ENCODE measurements at places on chromosomes 5 and 9.

- DNase-seq, result no peak
These were observed 32.8 kb upstream of the DAP start for GRCh38 chr5:10793785-10794184.

DNA sequence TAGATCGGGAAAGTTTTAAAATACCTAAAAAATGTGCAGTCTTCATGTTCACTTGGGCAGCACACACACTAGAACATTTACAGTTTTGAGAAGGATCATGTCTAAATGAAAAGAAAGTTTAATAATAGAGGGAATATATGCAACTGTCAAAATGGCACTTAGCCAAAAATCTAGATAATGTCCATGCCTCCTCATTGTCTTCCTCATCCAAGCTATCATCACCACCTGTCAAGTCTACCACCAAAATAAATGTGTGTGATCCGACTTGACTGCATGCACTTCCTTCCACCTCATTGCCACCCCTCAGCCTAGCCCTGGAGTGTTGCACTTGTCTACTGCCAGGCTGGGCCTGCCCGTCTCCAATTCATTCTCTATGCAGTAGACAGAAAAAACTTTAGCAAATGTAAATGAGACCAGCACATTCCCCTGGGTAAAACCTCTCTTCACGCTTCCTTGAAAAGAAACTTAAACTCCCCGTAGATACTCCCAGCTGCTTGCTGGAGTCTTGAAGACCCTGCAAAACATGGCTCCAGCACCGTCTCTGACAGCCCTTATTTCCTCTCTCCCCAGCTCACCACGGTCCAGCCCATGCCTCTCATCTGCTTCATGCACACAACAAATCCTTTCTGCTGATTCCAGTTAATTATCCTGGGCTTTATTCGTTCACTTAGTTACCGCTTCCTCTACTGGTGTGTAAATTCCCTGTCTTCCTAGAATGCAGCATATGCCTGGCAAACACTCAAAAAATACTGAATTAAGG lies 66.9 kb downstream of the FANCC start:
- DNase-seq, result no peak

- DNase-seq, result no peak
These were observed 116.7 kb upstream of the RGMB start for GRCh38 chr5:98656796-98657195.

- no peak for DNase-seq
These were observed 583.5 kb upstream of the TUSC1 start for GRCh38 chr9:26261503-26262330.

GRCh38 chr5:115260248-115260647 lies 2.4 kb downstream of the PGGT1B start:
- no peak for DNase-seq

DNA sequence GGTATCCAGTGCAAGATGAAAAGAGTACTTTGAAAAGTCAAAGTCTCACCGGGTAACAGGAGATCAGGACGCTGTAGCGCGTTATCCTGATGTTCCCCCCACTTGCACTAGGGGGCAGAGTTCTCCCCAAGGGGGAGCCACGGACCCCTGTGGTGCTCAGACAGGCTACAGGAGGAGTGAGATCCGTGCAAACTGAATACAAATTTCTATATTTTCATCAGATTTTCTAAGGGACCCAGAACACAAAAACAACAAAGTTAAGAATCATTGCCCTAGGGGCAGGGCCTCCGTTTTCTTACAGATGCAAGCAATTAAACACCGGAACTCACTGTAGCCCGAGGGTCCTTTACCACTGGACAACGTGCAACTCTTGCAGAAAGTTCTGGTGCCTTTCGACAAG lies 2.0 kb downstream of the MYO10 start:
- no peak for DNase-seq

DNA sequence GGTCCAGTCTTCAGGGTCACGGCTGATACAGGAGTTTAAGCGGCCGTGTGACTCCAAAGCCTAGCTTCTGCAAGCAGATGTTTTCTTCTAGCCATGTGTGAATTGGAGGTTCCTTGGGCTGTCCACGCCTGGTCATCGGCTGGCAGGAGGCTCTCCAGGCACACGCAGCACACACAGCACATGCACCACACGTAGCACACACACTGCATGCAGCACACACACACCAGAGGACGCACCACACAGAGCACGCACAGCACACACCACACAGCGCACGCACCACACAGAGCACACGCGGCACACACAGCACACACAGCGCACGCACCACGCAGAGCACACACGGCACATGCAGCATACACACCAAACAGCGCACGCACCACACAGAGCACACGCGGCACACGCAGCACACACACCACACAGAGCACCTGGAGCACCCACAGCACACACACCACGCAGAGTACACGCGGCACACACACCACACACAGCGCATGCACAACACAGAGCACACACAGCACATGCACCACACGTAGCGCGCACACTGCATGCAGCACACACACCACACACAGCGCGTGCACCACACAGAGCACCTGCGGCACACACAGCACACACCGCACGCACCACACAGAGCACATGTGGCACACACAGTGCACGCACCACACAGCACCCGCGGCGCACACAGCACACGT lies 234.3 kb downstream of the FANCC start:
- DNase-seq, result no peak

- no peak for DNase-seq
These were observed 78.8 kb downstream of the HRH2 start for GRCh38 chr5:175736652-175737051.

- no peak for DNase-seq
These were observed 224.1 kb upstream of the RASEF start for GRCh38 chr9:83287021-83287420.

- no peak for DNase-seq
These were observed 514.4 kb downstream of the DMAC1 start for GRCh38 chr9:7285199-7285598.

- no peak for DNase-seq
These were observed 452.0 kb upstream of the ZNF608 start for GRCh38 chr5:125198270-125198974.

GRCh38 chr9:112174222-112174964 lies 704 bp downstream of the SUSD1 start:
- DNase-seq, result peak; percentile 39

DNA sequence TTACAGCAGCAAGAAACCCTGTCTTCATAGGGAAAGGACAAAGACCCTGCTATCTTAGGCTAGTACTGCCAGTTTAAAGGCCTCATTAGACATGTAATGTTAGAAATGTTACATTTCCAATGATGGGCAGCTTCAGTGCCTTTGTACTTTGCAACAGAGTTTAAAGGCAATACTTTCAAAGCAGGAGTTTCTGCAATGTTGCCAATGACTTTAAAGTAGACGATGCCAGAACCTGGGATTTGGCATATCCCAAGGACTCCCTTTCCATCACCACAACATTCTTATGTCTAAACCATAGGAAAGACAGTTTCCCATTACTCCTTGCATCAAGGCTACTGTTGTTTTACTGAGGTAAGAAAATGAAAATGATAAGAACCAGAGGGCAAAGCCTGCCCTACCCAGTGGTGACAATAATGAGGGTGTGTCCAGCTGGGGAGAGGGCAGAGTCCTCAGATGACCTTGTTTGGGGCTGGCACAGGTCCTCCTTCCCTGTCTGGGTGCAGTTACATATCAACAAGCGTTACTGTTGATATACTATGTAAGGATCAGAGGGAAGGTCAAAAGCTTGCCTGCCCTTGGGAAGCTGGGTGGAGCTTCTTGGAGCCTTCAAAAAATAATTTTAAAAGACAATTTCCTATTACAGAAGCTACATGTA lies 27.5 kb upstream of the MLANA start:
- no peak for DNase-seq

DNA sequence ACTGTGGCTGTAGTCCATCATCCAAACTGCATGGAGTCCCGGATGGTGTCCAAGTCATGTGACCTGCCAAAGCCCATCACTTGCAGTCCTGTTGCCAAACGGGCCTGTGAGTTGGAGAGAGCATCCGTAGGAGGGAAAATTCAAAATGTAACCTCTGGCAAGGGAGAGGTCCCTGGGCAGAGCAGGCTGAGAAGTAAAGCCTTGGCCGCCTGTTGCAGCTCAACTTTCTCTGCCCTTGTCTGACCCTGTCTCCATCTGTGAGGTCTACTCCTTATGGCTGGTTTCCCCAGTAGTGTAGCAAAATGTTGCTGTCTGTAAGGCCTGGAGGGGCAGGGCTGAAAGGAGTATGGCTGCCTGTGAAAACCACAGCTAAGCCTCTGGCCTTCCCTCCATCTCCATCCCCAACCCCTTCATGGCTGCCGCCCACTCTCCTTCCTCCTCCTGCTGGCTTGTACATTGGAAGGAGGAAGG lies 163.5 kb downstream of the SEMA6A start:
- no peak for DNase-seq

- DNase-seq, result no peak
These were observed 520.3 kb downstream of the CDH9 start for GRCh38 chr5:26518065-26518464.

DNA sequence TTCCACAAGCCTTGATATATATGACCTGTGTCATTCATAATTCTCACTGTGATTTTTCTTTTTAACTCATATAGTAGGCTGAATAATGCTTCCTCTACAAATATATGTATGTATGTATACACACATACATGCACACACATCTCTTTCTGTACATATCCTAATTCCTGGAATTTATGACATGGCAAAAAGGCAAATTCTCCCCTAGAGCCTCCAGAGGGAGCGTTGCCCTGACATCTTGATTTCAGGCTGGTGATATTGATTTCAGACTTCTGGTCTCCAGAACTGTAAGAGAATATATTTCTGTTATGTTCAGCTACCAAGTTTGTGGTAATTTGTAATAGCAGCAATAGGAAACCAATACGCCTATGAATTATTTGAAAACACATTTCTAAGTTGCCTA lies 166.6 kb upstream of the GAS1 start:
- no peak for DNase-seq

Data from activated CD8-positive, alpha-beta memory T cell treated with anti-CD3 and anti-CD28 coated beads for 4 hours (primary cell).